ENCODE measurements at places on chromosomes 4 and X.
A peak's percentile ranks its signal among the peaks of the same experiment; 100 is the strongest.

DNA sequence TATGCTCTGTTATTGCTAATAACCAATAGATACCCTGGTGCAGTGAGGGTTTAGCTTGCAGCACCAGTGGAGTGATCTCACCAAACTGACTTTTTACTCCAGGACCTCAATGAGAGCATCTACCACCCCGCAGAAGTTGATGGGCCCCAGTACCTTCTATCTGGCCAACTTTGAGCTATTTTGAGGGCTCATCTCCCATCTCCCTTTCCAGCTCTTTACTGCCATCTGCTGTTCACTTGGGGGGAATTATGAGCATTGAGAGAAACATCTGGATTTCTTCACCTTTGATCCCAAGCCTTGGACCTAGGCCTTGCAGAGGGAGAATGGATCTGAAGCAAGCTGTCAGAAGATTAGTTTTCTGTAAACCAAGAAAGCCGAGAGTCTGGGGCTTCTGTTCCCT, 143.6 kb downstream of the TMEM164 start:
- DNase-seq = no peak

- DNase-seq = no peak
These were observed 91.2 kb upstream of the SORBS2 start for GRCh38 chr4:185903205-185903604.

- DNase-seq = peak; percentile 54
These were observed 58.6 kb upstream of the ZC4H2 start for GRCh38 chrX:65034668-65035445.

DNA sequence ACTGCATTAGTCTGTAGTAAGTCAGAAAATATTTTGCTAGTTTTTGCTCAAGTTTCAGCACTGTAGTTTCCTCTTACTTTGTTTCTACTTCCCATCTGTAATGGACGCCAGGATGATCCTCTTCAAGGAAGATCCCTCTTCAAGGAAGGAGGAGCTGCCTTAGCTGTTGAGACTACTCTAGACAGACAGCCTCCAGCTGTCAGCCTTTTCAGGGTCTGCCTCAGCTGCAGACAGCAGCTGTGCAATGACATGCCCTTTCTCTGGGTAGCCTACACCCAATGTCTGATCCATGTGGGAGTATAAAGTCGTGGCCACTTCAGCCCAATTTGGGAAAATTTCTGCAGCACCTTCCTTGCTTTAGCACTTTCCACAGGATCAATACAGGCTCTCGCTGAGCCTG, 281.0 kb upstream of the MAOA start:
- no peak for DNase-seq

DNA sequence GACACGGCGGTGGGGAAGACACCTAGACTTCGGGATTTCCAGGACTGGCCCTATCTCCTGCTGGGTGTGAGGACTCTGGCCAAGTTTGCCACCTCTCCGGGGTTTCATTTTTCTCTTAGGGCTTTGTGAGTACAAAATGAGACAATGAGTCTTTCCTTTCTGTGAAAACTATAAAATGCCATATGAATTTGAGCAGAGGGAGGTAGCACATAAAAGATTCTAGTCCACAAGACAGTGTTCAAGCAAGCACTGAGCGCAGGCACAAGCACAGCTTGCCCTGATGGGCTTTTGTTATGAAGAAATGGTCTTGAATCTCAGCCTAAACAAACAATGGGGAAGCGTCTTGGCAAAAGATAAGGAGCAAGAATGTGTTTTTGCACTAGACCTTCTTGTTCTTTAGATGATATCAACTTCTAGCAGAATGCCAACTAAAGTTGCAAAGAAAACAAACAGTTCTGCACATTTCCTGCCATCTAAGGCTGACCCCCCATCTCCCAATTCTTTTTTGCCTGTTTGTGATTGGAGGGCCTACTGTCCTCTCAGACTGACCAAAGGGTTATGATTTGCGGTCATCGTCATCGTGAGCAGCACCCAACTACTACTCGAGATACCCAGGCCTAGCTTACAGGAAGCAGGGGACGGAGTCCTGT, 73.0 kb upstream of the ZNF518B start:
- no peak for DNase-seq

DNA sequence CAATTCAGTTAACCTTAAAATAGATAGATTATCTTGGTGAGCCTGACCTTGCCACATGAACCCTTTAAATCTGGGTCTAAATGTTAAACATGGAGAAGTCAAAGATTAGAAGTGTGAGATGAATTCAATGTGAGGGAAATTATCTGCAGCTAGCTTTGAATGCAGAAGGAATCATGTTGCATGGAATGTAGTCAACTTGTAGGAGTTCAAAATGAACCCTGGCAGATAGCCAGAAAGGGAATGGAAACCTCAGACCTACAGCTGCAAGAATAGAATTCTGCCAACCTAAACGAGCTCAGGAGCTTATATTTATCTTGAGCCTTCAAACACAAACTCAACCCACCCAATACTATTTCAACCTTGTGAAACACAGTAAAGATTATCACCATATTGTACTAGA, 632.5 kb downstream of the KCTD8 start:
- no peak for DNase-seq

GRCh38 chr4:74037076-74037955, 1.2 kb downstream of the CXCL3 start:
- no peak for DNase-seq

DNA sequence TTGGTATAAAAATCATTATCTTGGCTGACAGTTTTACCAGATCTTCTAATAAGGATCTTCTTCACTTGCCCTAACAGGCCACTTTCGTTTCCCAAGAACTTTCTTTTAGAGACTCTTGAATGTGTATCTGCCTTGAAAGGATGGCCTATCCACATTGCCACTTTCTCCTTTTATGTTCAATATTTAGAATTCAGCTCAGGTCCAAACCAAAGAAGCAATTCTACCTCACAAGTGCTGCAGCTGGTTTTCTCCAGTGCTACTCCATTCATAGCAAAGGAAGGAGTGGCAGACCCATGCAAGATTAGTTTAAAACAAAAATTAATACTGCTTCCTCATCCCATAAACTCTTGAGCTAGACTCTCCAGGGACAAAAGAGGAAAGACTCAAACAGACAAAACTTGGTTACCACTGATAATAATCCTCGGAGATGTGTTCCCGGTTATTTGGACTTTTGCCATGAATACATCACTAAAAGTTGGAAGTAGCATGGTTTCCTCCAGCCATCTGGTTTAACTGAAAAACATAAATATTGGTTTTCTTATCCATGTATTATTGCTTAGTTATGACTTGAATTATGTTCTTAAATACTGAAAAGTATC, 401.8 kb downstream of the PABPC4L start:
- no peak for DNase-seq

DNA sequence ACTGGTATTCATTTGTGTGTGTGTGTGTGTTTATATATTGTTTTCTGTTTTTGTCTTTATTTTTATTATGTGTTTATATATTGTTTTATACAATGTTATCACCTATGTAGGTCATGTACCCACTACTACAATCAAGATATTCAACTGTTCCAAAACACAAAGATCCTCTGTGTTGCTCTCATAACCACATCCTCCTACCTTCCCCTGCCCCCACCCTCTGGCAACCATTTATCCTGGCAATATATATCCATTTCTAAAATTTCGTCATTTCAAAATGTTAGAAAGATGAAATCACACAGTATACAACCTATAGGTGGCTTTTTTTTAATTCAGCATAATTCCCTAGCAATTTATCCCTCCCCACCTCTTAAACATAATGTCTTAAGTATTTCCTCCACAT, 18.8 kb upstream of the RPL34 start:
- no peak for DNase-seq

DNA sequence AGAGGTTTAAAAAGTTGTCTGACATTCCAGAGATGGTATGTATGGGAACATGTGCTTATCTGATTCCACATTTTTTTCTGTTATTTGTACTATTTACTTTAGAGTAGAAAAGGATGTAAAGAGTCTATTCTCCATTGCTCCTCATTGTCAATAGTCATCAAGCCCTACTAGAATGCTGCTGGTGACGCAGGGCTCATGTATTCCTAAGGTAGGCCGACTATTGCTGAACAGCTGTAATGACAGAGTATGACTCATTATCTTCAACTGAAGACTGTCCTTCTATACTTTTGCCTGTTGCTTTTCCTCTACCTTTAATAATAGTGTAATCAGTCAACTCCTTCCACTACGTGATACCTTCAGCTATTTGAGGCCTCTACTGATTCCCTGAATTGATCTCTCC, 509.1 kb upstream of the NR3C2 start:
- no peak for DNase-seq

GRCh38 chr4:63788271-63788670, 621.0 kb downstream of the TECRL start:
- DNase-seq = no peak

DNA sequence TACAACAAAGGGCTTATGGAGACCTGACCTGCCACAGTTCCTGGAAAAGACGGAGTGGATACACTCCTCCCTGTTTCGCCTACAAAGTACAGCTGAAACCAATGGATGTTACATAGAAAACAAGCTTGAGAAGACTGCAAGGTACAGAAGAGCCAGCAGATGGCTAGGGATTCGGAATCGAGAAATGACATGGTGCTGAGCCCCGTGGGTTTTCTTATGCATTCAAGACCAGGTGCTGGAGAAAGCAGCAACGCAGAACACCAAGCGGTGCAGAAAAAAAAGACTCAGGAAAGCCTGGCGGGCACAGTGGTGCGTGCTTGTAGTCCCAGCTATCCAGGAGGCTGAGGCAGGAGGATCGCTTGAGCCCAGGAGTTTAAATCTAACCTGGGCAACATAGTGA, 13.8 kb downstream of the TIMM17B start:
- no peak for DNase-seq

DNA sequence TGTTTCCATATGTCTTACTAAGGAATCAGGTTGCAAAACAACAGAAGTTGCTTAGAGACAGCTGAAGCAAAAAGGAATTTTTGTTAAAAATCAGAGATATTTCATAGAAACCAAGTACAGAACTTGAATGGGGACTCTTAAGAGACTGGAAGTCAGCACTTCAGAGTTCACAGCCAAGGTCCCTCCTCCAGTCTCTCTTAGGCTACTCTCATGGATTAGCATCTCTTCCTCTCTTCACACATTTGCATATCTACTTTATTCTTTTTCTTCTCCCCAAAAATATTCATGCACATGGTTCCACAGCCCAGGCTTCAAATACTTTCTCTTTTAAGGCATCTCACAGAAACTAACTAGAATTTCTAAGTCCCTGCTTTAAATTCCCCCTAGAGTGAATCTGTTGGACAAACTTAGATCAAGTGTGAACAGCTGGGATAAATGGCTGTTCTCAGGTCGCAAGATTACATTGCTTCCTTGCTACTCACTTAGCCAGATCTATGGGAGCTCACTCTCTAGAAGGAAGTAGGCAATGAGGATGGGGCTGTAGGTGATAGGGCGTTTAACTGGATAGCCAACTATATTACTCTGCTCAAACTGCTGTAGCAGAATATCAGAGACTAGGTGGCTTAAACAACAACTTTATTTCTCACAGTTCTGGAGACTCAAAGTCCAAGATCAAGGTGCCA, 73.7 kb upstream of the GALNT7 start:
- no peak for DNase-seq

DNA sequence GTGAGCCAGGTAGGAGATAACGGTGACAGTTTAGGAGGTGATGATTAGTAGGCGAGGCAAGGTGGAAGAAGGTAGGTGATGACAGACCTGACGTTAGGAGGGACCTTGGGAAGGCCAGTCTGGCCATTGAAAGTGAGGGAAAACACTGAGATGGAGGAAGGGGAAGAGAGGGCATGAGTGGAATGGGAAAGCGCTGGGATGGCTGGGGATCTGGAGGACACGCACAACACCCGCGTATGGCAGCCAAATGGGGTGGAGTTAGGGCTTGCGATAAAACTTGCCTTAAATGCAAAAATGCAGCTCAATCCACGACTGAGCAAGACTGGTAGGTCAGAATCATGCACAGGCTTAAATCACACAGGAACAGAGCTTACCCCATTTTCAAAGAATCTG, 605 bp upstream of the CDKL2 start:
- DNase-seq = no peak

DNA sequence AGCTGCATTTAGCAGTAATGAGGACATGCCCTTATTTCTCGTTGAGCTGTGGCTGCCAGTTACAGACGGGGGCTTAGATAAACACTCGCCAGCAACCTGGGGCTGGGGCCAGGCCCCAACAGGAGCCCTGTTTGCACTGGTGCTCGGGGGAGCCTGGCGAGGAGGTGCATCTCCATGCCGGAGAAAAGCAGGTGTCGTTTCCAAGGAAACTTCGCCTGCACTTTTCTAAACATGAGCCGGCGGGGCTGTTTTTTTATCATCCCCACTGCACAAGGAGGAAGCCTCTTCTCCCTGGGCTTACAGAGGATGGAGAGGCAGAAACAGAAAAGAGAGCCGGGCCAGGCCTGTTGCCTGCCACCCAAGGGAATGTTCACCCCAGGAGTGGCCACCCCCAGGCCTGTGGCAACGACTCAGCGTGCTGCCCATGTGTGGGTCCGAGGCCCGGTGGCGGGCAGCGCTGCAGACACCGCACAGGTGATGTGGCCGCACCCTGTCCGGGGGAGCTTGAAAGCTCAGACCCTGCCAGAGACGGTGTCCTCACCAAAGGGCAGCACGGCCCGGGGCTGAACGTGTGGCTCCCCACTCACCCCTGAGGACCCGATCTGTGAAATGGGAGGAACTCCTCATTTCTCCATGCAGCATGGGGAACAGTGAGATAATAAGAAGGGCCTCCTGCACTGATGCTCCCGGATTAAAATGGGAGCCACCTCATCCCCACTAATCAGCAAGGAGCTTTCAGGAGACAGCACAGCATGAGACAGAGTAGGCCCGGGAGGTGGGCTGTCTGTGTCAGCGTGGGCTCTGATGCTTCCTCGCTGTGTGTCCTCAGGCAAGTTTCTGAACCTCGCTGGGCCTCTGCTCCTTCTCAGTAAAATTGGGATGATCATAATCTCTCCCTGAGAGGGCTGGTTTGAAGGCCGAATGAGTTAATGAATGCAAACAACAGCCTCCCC, 33.8 kb upstream of the ADRA2C start:
- DNase-seq = no peak

DNA sequence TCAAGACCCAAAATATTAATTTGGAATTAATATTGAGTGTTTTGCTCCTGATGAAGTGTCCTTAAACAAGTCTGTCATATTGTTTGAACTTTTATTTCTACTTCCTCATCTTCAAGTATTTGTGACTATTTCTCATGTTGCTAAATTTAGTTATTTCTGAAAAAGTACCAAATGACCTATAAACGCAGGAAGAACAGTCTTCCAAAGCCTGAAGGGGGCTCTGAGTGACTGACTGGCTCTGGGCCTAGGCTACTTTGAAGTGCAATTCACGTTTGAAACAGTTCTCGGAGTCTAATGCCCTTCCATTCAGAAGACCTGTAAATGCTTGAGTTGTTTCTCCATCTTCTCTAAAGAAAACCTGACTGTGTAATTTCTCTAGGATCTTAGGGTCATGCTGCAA, 26.5 kb downstream of the GALNT7 start:
- no peak for DNase-seq

- DNase-seq = no peak
These were observed at the start of gene CAPN6 for GRCh38 chrX:111270339-111270738. TSS of gene CAPN6 (minus strand) at chrX:111270483. CDS start at chrX:111263936, 6,547 bp downstream.

- DNase-seq = no peak
These were observed 63.1 kb upstream of the SPP1 start for GRCh38 chr4:87912164-87913004.

GRCh38 chr4:108385076-108385475, 216.3 kb upstream of the LEF1 start:
- no peak for DNase-seq

- no peak for DNase-seq
These were observed 116.8 kb upstream of the ZCCHC13 start for GRCh38 chrX:74187211-74187610.
